ENCODE measurements at places on chromosomes 12 and 14. TPM values are rescaled to one million over a fixed set of nuclear protein-coding genes. Genes with fewer than 3 reads are reported as not detected.

The NRIP2 gene
- not detected for total RNA-seq

The LHX5 gene
- total RNA-seq, result not detected

The CEP290 gene
- 6.4 TPM for total RNA-seq

The LRTM2 gene
- total RNA-seq, result not detected

The GRIP1 gene
- total RNA-seq, result not detected

The BDKRB1 gene
- total RNA-seq, result 5.5 TPM

The ALG10B gene
- 1.7 TPM for total RNA-seq

The IKZF4 gene
- total RNA-seq, result 1.4 TPM

The OTUB2 gene
- total RNA-seq, result 1.9 TPM

The PSMB5 gene
- total RNA-seq, result 263 TPM

The MANSC4 gene
- not detected for total RNA-seq

The ACSM4 gene
- total RNA-seq, result not detected

The DAO gene
- not detected for total RNA-seq

The ACOT4 gene
- 0.38 TPM for total RNA-seq

The GPR65 gene
- 0.13 TPM for total RNA-seq

The MIP gene
- not detected for total RNA-seq

The SYNDIG1L gene
- not detected for total RNA-seq

The EGLN3 gene
- 0.22 TPM for total RNA-seq

The TMPRSS12 gene
- total RNA-seq, result not detected

The COA8 gene
- 45.8 TPM for total RNA-seq

The FAM222A gene
- 0.89 TPM for total RNA-seq

The VRK1 gene
- 17.3 TPM for total RNA-seq

The PUS7L gene
- total RNA-seq, result 20.6 TPM

The BCL2L14 gene
- not detected for total RNA-seq

The CYP27B1 gene
- total RNA-seq, result 0.86 TPM

The FRMD6 gene
- total RNA-seq, result 795 TPM

The LMNTD1 gene
- 0.13 TPM for total RNA-seq

The CCDC38 gene
- under 0.01 TPM for total RNA-seq

The KSR2 gene
- not detected for total RNA-seq

All from GM23248 (cell line).